ENCODE measurements at places on chromosomes 7 and 10.
A peak's percentile ranks its signal among the peaks of the same experiment; 100 is the strongest.

DNA sequence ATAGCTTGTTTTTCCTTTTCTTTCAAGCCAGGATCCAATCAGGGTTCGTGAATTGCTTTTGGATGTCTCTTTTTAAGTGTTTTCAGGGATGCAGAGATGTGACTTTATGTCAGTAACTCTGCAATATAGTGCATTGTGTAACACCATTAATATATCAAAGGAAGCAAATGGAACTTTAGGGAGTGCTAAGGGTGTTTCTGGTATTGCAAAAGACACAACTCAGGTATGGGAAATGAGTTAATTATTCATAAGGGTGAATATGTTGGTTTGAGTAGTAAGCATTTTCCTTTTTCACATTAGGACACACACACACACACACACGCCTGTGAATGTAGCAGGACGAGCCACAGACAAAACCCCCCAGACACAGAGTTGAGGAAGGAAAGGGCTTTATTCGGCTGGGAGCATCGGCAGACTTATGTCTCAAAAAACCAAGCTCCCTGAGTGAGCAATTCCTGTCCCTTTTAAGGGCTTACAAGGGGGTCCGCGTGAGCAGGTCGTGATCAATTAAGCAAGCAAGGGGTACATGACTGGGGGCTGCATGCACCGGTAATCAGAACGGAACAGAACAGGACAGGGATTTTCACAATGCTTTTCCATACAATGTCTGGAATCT is 31.8 kb upstream of the GSDME start:
- no peak for DNase-seq

GRCh38 chr10:56823849-56824248 is 462.8 kb upstream of the ZWINT start:
- DNase-seq: no peak

DNA sequence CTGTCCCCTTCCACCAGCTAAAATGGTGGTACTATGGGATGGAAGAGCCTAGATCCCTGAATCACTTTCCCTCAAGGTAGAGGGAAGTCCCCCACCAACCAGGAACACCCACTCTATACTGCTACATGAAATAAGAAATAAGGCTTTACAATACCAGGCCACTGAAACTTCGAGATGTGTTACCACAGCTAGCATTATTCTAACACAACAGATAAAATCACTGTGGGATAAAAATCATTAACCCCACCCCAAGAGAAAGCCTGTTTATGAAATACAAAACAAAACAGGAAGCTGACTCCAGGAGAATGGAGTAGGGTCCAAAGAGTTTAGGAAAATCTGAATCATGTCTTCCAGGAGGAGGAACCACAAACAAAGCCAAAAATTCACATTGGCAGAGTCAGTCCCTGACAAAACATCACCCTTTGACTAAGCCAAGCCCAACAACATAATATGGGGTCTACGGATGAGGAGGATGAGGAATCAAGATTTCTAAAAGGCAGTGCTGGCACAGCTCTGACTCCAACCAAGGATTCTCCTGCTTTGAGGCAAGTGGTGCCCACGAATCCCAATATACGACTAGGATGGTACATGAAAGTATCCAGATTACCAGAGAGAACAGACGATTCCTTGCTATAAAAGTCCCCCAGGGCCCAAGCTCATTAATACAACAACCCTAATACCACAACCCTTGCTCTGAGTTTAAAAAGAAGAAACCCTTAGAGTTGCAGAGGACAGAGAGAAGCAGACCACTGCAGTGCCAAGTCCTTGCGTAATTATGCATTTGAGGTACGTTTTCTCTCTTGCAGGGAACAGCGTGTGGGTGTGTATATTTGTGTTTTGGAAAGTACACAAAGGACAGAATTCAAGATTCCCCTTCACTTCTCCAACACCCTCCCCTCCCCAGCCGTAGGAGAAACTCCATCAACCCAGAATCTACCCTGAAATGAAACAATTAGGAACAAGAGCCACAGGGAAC is 23.7 kb downstream of the XPNPEP1 start:
- no peak for DNase-seq

- DNase-seq: no peak
Measured at GRCh38 chr10:79098596-79099015, 29.8 kb downstream of the ZMIZ1 start.

DNA sequence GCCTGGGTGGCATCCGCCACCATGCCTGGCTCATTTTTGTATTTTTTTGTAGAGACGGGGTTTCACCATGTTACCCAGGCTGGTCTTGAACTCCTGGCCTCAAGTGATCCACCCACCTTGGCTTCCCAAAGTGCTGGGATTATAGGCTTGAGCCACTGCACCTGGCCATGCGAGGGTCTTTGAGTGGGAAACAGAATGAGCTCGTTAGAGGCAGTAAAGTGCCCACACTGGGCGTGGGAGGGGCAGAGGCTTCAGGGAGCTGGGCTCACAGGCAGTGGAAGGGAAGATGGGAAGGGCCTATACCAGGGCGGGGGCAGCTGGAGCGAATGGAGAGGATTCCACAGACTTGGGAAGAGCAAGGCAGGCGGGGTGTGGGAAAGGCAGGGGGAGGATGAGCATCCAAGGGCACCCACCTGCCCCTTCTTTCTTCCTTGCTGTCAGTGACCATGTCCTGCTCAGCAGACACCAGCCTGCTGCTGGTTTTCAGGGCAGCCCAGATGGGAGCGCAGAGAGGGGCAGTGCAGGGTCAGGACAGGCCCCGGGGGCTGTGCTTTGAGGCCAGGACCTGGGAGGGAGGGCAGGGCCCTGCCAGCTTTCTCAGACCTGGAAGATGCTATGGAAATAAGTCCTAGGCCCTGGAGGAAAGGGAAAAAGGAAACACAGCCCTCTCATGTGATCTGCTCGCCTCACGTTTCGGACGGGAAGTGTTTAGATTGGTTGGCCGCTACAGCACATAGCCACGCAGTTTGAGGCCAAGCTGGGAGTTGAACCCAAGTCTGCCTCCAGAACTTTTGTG is 4.2 kb downstream of the FZD9 start:
- DNase-seq: no peak

- DNase-seq: no peak
Measured at GRCh38 chr10:8990280-8990987, 935.9 kb downstream of the GATA3 start.

GRCh38 chr7:101238226-101239182 is 902 bp upstream of the CLDN15 start:
- no peak for DNase-seq

GRCh38 chr10:30392564-30392990 is 41.4 kb upstream of the MAP3K8 start:
- DNase-seq: peak; percentile 75

- DNase-seq: no peak
Measured at GRCh38 chr10:48335788-48336187, 29.3 kb downstream of the MAPK8 start.

- DNase-seq: peak; percentile 31
Measured at GRCh38 chr10:9302140-9302746, 1247.8 kb downstream of the GATA3 start.

DNA sequence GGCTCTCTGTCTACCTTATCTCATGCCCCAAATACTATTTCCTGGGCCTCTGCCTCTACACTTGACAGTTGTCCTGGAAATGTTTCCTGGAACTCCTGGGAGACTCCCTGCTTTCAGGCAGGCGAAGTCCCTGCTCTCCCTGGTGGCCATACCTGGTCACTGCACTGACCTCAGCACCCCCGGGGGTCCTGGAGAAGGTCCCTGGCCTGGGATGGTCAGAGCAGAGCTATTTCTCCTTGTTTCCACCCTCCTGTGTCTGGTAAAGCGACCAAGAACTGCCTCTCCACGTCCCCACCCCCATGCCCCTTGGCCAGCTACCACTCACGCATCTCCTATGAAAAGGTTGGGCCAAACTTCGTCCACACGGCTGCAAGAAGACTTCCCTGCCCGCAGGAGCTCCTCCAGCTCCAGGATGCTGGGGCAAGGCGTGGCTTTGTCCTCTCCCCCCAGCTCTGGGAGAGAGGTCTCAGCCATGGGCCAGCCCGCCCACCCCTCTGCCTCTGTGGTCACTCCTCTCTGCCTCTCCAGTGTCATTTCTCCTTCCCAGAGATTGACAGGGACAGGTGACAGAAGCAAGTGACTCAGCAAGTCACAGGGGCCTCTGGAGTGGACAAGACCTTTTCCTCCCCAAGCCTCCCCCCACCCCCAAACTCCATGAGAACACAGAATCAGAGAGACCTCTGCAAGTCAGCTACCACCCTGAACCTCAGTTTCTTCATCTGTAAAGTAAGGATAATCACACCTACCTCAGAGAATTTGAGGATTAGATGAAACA is 2.6 kb upstream of the SAMD8 start:
- DNase-seq: no peak

DNA sequence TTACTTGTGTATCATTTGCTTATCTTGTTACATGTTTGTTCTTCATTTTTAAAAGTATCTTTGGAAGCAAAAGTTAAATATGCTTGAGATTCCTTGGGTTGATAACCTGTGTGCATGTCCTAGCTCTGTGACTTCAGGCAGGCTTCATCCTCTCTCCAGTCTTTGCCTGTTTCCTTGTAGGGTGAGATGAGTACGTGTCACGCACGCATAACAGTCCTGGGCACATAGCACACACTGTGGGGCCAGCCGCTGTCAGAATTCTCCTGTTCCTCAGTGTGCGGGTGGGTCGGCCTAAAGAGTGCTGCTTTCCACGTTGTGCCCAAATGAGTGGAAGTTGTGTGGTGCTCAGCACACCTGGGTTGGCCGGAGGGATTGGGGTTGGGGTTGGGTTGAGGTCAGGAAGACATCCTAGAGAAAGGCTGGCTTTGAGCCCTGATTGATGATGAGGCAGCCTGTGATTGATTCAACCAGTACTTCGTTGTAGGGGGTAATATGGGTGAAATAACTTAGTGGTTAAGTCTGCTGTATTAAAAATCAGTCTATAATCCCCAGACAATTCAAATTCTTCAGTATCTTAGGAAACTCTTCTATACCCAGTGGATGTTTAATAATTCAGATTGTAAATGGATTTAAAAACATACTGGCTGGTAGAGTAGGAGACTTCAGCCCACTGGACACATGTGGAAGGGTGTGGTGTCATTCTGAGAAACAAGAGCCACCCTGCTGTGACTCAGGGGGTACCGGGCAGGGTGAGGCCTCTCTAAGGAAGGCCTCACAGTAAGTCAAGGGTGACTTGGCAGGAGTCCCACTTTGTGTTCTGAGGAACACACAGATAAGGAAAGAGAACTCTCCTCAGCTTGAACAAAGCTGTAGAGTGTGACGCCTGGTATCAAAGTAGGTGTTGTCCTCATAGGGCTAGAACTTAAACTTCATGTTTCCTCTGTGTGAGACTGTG is 54.8 kb downstream of the DAGLB start:
- no peak for DNase-seq

GRCh38 chr7:117127585-117128168 is 174.4 kb downstream of the ST7 start:
- DNase-seq: peak; percentile 23

DNA sequence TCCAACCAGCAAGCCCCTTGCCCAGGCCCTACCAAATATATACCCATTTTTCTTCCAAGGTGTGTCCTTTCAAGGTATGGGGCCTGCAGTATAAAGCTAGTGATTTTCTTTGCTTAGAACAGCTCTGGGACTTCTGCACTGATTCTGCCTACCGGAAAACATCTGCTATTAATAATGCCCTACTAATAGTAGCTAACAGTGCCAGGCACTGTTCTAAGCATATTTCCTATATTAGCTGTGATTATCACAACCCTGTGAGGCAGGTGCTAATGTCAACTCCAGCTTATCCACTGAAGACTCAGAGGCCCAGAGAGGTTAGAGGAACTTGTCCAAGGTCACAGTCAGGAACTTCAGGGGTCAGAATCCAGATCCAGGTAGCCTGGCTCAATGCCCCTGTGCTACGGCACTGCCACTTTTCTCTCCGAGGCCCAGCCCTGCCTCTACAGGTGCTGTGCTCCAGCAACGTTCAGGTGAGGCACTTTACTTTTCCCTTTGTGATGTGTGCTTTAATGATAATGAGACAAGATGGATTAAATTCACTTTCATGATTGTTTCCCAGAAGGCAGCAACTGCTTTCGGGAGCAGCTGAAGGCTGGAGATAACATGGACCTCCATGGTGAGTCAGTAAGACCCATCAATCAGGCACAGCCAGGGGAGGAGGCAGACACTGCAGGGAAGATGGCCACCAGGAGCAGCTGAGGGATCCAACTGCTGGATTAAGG is 26.7 kb downstream of the TAS2R41 start:
- DNase-seq: no peak

- DNase-seq: no peak
Measured at GRCh38 chr7:114943953-114944744, 22.3 kb downstream of the MDFIC start.

- peak; percentile 59 for DNase-seq
Measured at GRCh38 chr10:77641788-77642397, 4.3 kb upstream of the KCNMA1 start.

GRCh38 chr10:128763588-128763987 is 637.4 kb upstream of the MKI67 start:
- no peak for DNase-seq

- DNase-seq: no peak
Measured at GRCh38 chr7:105098863-105099515, 85.0 kb downstream of the KMT2E start.
